ENCODE measurements at places on chromosomes 4 and X. TPM values are rescaled to one million over a fixed set of nuclear protein-coding genes. Genes with fewer than 3 reads are reported as not detected.

The LAMP2 gene
- 15.5 TPM for polyA plus RNA-seq

The ARHGAP6 gene
- polyA plus RNA-seq, result 2.2 TPM

The UNC5C gene
- 0.69 TPM for polyA plus RNA-seq

The AADAT gene
- polyA plus RNA-seq, result 1.6 TPM

The PAGE2B gene
- not detected for polyA plus RNA-seq

The AIMP1 gene
- polyA plus RNA-seq, result 28.3 TPM

The FAM53A gene
- polyA plus RNA-seq, result 0.88 TPM

The GABRG1 gene
- not detected for polyA plus RNA-seq

The MSX1 gene
- polyA plus RNA-seq, result 3.0 TPM

The NALF2 gene
- polyA plus RNA-seq, result 41.6 TPM

The LEF1 gene
- 0.57 TPM for polyA plus RNA-seq

The CSAG1 gene
- polyA plus RNA-seq, result not detected

The MEPE gene
- not detected for polyA plus RNA-seq

The FRMD7 gene
- 0.04 TPM for polyA plus RNA-seq

The FNIP2 gene
- polyA plus RNA-seq, result 14.5 TPM

The NSG1 gene
- polyA plus RNA-seq, result 4.8 TPM
